ENCODE measurements at places on chromosomes 6 and 20.

- no peak for DNase-seq
Measured at GRCh38 chr6:102742028-102742427, 1348.5 kb downstream of the GRIK2 start.

DNA sequence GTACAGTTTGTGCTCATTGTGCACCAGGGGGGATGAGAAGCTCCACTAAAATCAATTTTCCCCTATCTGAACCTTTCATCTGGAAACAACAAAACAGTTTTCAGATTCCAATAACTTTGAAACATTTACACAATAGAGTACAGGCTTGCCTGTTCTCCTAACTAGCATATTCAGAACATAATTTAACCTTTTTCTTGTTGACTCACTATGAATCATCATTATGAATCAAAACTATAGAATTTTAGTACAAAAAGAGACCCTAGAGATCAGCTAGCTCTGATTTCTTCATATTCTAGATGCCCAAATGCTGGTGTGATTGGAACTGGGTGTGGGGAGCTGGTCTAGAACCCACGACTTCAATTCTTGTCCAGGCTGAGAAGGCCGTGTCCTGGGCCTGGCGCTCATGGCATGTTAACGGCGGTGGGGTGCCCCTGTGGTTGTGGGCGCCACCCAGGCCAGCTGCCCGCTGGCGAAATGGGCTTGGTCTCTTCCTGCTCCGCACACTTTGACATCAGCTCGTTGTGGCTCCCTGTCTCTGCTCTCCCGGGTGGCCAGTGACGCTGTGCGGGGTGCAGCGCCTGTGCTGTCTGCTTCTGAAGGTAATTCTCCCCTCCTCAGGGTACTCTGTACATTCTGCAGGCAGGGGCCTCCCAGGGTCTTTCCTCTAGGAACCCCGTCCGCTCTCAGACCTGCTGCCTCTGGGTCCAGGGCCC, 29.9 kb upstream of the AGPAT4 start:
- no peak for DNase-seq

- DNase-seq: no peak
Measured at GRCh38 chr20:34268851-34269636, 27.8 kb downstream of the ASIP start.

- no peak for DNase-seq
Measured at GRCh38 chr20:24657196-24657595, 187.8 kb downstream of the SYNDIG1 start.

DNA sequence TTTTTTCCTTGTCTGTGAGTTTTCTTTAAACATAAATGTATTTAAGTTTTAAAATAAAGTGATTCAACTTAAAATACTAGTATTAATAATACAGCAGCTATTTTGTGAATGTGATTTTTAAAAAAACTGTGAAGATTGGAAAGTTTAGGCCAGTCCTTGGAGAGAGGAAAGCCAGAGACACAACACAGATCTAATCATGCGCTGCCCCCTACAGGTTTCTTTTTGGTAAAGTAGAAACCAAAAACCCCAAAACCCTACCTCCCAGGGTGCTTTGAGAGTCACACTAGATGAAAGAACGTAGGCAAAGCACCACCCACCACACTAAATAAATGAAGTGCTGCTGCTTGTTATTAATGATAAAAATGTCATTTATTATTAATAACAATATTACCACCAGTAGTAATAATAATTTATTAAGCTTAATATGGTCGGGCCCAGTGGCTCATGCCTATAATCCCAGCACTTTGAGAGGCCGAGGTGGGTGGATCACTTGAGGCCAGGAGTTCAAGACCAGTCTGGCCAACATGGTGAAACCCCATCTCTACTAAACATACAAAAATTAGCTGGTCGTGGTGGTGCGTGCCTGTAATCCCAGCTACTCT, 33.7 kb downstream of the SLC9A8 start:
- peak; percentile 72 for DNase-seq

Data from NCI-H2081 (cell line).